GM23248 (cell line): ENCODE measurements at places on chromosomes 16 and 17. TPM values are rescaled to one million over a fixed set of nuclear protein-coding genes. Genes with fewer than 3 reads are reported as not detected.

GRCh38 chr16:50889746-50890145 lies 147.9 kb downstream of the CYLD start:
- DNase-seq: no peak

The SP6 gene
- not detected in 2 replicates for polyA plus RNA-seq

GRCh38 chr16:30637944-30638343 lies 12.8 kb upstream of the PRR14 start:
- peak; percentile 80 for DNase-seq

DNA sequence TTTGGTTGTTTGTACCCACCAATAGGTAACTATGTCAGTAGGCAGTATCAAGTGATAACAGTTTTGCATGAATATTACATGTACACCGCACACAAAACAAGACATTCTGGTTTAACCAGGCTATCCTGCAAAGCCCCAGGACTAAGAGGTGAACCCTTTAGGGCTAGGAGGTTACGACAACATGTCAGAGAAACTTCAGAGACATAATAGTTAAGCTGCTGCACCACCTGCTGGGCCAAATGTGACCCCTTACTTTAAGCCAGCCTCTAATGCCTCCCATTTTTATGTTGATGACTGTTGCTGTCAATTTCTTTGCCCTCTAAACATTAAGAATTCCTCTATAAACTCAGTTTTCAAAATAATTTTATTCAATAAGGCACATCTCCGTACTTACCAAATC lies 15.4 kb downstream of the SRP68 start:
- DNase-seq: no peak

The RAPGEFL1 gene
- 0.77 and 0.96 TPM in 2 replicates for polyA plus RNA-seq

DNA sequence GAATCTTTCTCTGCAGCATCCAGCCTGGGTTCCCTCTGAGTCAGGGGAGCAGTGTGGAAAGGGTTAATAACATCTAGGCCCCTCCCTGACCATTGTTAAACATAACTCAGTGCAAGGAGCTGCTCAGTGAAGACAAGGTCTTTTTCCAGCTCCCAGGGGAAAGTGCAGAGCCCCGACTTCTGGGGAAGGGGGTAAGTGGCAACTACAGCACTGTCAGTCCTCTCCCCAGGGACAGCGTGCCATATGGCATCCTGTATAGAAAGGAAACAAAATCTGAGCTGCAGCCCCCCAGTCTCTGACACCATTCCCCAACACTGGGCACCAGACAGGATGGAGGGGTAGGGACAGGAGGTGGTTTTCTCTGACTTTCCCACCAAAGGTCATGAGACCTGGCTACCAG lies 7.8 kb downstream of the MRPL27 start:
- no peak for DNase-seq

The TPSG1 gene
- not detected in 2 replicates for polyA plus RNA-seq

GRCh38 chr17:76171706-76172105 lies 30.7 kb upstream of the FOXJ1 start:
- DNase-seq: no peak

DNA sequence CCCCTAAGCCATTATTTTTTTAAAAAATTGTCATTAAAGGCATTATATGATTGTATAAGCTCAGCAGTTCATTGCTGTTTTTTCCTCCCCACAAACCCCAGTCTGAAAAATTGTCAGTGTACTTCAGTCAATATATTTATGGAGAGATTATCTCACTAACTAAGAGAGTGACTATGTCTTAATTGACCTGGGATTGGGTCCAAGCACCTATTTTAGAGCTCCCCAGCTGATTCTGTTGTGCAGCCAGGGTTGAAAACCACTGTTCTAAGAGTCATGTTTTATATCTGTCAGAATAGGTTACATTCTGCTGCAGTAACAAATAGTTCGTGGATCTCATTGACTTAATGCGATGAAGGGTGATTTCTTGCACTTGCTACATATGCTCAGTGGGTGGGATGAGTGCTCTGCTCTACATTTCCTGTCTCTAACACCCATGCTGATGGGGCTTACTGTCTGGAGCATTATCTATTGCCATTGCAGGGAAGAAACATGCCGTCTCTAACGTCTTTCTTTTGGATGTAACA lies 171.2 kb upstream of the MPHOSPH6 start:
- DNase-seq: no peak

DNA sequence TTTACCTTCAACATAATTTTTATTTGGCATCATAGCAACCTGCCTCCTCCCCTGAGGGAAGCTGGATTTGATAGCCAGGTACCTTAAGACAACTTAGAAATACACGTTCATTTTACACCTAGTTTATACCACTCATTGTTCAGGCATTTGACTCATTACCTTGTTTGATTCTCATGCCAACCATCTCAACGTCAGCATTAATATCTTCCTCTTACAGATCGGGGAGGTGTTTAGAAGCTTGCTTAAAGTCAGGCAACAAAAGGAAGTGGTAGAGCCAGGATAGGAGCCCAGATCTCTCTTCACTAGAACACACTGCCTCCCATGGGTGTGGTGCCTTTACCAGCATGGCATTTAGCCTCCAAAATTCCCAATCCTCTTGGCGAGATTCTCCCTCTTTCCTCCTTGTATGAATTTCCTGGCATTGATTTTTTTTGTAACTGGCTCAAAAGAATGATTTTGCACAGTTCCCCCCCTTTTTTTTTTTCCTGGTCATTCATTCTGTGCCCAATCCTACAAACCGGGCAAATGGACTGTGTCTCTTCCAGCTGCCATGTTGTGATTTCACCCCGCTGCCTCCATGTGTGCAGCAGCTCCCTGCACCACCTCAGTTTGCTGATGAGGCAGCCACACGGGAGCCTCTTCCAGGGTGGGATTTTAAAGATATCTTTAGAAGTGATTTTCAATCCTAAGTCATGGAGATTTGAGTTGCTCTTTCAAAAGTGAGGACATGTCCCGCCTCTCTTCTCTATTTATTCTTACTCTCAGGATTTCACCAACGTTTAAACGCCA lies 383.6 kb downstream of the UTP18 start:
- no peak for DNase-seq

DNA sequence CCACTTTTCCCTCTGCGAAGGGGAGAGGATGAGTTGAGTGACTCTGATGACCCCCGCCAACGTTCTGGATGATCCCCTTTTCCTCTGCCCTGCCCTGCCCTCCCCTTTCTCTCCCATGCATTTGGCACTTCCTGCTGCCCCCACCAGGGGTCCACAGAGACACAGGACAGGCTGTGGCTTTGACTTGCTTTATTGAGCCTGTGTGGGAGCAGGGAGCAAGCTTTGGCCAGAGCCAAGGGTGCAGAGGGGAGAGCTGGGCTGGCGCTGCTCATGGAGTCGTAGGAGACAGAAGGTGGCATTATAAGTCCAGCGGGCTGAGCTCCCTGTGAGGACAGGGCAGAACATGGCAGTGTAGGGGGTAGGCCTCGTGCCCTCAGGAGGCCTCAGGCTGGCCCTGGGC lies 1.6 kb downstream of the PPY start:
- peak; percentile 59 for DNase-seq

The CRYBA1 gene
- not detected in 2 replicates for polyA plus RNA-seq

DNA sequence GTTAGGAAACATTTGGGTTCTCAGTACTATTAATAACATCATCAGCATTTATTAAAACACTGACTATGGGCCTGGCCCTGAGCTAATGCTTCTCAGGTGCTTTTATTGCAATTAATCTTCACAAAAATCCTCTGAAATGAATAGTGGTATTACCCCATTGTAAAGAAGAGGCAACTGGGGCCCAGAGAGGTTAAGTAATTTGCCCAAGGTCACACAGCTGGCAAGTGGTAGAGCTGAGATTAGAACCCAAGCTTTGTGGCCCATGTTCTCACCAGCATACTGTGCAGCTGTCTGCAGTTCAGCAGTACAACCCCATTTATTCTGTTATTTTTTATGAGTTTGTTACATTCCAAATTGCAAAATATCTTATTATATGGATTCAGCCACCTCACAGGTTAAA lies 82.3 kb downstream of the TBC1D16 start:
- DNase-seq: no peak

The SBK1 gene
- polyA plus RNA-seq: not detected in 2 replicates

The KRTAP4-4 gene
- polyA plus RNA-seq: not detected in 2 replicates

The FN3K gene
- 1.0 TPM in 2 replicates for polyA plus RNA-seq

The CORO6 gene
- 3.7 and 4.0 TPM in 2 replicates for polyA plus RNA-seq

- DNase-seq: peak; percentile 53
Observed at GRCh38 chr16:67169642-67170167, 633 bp upstream of the NOL3 start.

The CCL8 gene
- not detected in 2 replicates for polyA plus RNA-seq

GRCh38 chr17:60601447-60602384 lies 1.7 kb downstream of the PPM1D start:
- DNase-seq: peak; percentile 87

- no peak for DNase-seq
Observed at GRCh38 chr17:61402073-61402541, 2.5 kb downstream of the TBX2 start.

DNA sequence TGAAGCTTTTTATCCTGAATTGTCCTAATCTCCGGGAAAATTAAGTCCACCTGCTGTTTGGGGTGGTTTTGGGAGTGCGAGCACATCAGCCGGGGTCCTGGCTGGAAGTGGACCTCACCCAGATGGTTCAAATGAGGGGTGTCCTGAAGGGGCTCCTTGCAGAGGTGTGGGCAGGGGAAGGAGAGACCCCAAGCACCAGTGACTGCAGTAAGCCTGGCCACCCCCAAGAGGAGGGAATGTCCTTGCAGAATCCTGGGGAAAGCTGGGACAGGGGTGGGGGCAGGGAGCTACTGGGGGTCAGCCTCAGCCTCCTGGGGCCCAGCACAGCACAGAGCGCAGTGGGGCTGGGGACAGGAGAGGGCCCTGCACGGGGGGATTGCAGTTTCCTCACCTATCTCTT lies 29.4 kb downstream of the NAGPA start:
- DNase-seq: no peak

DNA sequence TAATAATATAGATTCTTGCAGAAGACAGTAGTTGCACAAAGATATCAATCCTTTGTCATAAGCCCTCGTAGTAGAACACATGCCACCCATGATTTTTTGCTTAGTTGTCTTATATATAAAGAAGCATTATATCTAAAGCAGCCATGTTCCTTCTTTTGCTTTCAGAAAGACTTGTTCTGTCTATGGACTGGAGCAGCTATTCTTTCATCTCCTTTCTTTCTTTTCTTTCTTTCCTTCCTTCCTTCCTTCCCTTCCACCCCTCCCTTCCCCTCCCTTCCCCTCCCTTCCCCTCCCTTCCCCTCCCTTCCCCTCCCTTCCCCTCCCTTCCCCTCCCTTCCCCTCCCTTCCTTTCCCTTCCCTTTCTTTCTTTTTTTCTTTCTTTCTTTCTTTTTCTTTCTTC lies 104.0 kb upstream of the HS3ST4 start:
- DNase-seq: no peak

The ABCC12 gene
- not detected in 2 replicates for polyA plus RNA-seq

The ERBB2 gene
- 28.5 and 30.3 TPM in 2 replicates for polyA plus RNA-seq

DNA sequence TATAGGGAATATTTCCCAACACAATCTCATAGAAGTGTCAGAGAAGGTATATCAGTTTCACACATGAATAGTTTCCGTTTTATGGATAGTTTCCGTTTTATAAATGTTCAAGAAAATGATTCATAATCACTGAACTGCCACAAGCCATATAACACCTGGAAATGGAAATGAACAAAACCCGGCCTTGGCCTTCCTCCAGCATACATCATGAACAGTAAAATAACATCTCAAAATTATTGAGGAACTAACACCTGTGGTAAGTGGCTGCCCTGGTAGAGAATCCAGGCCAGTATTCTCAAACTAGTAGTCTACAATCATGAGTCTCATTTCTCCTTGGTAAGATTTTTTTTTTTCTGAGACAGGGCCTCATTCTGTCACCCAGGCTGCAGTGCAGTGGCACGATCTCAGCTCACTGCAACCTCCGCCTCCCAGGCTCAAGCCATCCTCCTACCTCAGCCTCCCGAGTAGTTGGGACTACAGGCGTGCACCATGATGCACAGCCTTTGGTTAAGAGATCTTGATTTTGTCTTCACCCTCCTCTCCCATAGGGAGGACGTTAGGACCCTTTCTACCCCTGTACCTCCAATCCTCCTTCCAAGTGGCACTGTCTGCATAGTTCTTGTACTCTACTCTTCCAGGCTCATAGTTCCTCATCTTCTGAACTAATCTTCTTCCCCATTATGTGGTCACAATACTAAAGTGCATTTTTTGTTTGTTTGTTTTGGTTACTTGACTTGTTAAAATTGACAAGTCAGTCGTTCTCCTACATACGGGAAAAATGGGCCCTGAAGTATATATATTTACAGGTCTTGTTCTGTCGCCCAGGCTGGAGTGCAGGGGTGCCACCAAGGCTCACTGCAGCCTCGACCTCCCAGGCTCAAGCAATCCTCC lies 15.0 kb upstream of the RGS9 start:
- DNase-seq: no peak

- DNase-seq: no peak
Observed at GRCh38 chr17:27475070-27475673, 18.9 kb downstream of the KSR1 start.

DNA sequence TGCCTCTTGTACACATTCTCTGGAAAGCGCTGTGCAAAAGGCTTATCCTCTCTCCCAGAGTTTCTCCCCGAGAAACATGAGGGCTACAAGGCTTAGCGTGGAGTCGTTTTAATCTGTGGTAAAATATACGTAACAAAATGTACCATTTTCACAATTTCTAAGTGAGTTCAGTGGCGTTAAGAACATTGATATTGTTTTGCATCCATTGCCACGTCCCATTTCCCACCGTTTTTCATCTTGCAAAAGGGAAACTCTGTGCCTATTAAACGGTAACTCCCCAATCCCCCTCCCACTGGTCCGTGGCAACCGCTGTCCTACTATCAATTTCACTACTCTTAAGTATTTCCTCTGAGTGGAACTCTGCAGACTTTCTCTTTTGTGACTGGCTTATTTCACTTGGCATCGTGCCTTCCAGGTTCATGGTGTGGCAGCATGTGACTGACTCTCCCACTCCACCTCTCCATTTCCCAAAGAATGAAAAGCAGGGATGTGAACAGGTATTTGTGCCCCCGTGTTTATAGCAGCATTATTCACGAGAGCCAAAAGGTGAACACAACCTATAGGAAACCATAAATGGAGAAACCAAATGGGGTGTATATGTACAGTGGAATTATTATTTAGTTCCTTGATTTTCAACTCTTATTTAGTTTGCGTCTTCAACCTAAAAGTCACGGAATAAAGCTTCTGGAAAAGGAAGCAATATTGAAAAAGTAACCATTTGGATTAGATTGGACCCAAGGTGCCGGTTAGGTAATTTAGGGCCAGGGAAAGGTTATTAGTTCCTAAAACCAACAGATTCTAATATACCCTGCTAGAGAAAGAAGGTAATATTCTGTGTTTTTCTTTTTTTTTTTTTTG lies 1.1 kb upstream of the USP32 start:
- peak; percentile 70 for DNase-seq

DNA sequence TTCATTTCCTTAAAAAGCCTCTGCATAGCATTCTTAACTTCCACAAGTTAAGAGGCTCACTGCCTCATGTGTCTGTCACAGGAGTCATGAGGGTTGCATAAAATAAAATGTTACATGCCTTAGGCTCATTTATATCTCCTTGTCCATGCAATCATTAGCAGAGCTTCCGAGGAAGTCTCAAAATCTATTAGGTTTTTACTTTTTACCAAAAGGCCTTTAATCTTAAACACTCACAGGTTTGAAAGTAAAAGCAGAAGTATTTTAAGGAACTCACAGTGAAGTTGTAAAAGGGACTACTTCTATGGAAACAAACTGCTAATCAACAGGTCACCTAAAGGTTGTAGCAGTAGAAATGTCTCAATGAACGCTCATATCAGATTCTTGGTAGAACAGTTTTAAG lies 5.2 kb upstream of the ATP6V0A1 start:
- DNase-seq: no peak

GRCh38 chr17:17151541-17151940 lies 54.6 kb downstream of the PLD6 start:
- DNase-seq: peak; percentile 75

GRCh38 chr16:12162151-12162985 lies 185.8 kb downstream of the SNX29 start:
- no peak for DNase-seq
